ENCODE measurements at places on chromosomes 2 and 18.

DNA sequence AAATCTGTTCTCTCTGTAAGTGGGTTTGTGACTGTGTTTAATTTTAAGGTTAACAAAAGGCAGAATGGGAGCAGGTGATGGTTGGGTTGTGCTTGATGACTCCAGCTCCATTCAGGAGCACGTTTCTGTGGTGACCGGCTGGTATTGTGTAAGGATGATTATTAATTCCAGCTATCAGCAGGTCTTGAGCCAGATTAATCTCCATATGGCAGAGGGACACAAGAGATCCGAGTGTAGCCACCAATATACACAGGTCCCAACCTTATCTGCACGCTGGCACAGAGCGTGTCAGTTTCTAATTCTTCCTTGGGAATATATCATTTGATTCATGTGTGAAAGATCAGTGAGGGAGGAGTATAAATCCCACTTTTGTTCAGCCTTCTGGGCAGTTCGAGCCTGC is 199.0 kb upstream of the DCC start:
- no peak for DNase-seq

GRCh38 chr18:23629444-23629946 is 33.2 kb downstream of the ANKRD29 start:
- DNase-seq, result no peak

- DNase-seq, result no peak
Observed at GRCh38 chr2:50133766-50134165, 898.2 kb downstream of the NRXN1 start.

DNA sequence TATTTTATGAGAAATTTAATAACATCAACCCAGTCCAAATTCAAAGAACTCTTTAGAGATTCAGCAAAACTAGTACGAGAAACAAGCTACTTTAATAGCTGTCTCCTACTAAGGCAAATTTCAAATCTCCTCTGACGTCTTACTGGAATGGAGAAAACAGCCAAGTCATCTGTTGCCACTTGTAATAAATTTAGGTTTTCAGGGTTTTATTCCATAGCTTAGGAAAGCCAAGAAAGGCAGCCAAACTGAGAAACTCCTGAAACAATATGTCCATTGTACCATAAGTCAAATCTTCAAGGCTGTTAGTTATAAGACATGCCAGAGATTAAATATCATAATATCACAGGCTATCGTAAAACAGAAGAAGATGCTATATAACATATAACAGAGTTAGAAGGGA is 524.6 kb upstream of the SETBP1 start:
- DNase-seq, result no peak

DNA sequence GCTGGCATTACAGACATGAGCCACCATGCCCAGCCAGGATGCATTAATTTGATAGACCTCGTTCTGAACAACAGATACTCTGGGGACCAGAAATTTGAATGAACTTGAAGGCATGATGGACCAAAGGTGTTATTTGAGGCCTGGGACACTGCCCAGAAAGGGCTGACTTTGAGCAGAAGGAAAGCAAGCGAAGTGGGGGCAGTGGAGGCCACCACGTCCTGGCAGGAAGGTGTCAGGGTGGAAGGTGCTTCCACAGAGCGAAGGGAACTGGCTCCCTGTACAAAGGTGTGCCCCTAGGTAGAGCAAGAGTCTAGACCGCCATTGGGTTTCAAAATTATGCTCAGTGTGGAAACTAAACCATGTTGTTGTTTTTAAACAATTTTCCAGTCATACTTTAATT is 23.9 kb downstream of the ZNF236 start:
- DNase-seq, result no peak

- DNase-seq, result no peak
Observed at GRCh38 chr2:64836566-64836965, 152.6 kb upstream of the SLC1A4 start.

DNA sequence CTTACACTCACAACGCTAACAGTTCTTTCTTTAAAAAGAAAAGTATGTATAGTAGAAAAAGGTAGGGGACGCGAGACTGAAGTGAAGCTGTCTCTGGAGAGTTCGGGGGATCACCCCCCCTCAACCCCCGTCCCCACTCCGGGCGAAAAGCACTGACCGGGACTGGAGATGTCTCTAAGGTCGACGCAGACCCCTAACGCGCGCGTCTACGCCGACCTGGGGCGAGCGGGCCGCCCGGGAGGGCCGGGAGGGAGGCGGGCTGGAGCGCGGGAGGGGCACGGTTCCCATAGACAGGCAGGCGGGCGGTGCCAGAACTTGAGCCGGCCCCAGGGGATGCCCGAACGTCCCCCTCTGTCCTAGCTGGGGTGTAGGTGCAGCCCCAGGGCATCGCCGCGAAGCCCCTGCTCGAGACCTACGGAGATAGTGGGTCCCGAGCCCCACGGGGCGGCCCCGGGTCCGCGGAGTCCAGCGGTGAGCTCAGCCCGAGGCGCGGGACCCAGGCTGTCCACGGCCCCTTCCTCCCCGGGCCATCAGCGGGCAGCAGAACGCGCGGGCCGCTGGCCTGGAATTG is 82.2 kb downstream of the CHRNA1 start:
- no peak for DNase-seq

DNA sequence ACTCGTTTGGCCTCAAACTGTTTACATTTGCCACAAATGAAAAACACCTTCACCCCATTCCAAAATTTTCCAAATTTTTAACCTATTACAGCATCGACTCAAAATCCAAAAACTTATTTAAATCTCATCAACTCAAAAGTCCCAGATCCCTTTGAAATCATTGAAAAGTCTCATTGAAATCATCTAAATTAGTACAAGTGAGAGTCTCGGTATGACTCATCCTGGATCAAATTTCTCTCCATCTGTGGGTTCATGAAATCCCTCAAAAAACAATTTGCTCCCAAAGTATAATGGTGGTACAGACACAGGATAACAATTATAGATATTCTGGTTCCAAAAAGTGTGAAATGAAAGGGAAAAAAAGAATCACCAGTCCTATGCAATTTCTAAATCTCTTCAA is 65.1 kb downstream of the LRP1B start:
- DNase-seq, result no peak

- DNase-seq, result no peak
Observed at GRCh38 chr2:164981217-164981990, 26.1 kb upstream of the SLC38A11 start.

- DNase-seq, result no peak
Observed at GRCh38 chr2:55518841-55519165, 715 bp upstream of the CFAP36 start.

DNA sequence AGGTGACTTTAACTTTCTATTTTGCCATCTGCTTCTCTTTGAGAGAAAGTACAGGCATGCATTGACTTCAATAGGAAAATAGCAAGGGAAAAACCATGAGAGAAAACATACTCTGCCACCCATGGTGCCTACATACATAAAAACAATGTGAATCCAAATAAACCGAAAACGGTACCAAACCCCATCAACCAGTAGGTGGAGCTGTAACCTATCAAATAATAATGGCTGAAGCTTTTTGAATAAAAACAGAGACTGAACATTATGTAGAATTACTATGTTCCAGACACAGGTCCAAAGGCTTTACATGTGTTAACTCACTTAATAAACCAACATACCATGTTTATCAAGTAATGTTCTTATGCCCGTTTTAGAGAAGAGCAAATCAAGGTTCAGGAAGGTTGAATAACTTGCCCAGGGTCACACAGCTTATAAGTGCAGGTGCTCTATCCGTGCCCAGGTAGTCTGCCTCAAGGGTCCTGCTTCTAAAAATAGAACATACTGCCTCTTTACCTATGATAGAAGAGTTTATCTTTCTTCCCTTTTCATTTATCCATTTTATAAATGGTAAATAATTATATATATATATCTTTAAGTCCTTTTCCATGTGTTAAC is 293.9 kb upstream of the SYT4 start:
- no peak for DNase-seq

GRCh38 chr2:135246711-135247270 is 194.7 kb downstream of the RAB3GAP1 start:
- no peak for DNase-seq

GRCh38 chr18:67363694-67364093 is 152.8 kb downstream of the DSEL start:
- DNase-seq, result no peak

DNA sequence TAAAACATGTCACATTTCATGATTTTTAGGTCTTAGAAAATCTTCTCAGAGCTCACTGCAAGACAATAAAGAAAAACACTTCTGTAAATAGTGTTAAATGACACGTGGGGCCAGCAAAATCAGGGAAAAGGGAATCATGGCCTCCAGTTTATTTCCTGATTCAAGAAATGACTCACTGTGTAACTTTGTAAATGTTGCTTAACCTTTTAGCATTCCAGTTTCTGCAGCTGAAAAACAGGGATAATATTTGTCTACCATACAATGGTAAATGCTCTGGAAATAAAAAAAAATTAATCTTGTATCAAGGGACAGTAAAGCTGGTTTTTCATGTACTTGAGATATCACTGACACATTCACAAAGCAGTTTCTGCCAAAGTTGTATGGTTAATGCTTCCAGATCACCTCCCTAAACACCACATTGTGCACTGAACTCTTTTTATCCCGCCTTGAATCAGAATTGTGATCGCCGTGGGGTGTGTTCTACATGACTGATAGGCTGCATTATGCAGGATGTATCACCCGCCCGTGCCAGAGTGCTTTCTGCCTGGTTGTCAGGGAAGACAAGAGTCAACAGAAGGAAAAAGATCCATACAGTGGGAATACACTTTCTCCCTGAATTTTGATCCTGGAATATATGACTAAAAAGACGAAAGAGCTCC is 238.8 kb downstream of the IKZF2 start:
- no peak for DNase-seq

Data from stimulated activated CD4-positive, alpha-beta T cell treated with anti-CD3 and anti-CD28 coated beads, Interleukin-1b, Interleukin-23, amount 100 ng/mL, for 1 hour (primary cell).